GM04503 (cell line): ENCODE measurements at places on chromosomes 12 and 14.

- DNase-seq = no peak
Measured at GRCh38 chr12:57276935-57277563, 26.1 kb upstream of the STAC3 start.

GRCh38 chr14:51109651-51110050 lies 14.7 kb upstream of the TRIM9 start:
- no peak for DNase-seq

- DNase-seq = no peak
Measured at GRCh38 chr12:69068448-69068847, 135.5 kb upstream of the CPM start.

GRCh38 chr14:92937051-92937937 lies 14.3 kb downstream of the CHGA start:
- DNase-seq = no peak

- no peak for DNase-seq
Measured at GRCh38 chr12:70772836-70773235, 135.6 kb upstream of the PTPRB start.

GRCh38 chr12:102950950-102951619 lies 6.4 kb upstream of the ASCL1 start:
- no peak for DNase-seq

DNA sequence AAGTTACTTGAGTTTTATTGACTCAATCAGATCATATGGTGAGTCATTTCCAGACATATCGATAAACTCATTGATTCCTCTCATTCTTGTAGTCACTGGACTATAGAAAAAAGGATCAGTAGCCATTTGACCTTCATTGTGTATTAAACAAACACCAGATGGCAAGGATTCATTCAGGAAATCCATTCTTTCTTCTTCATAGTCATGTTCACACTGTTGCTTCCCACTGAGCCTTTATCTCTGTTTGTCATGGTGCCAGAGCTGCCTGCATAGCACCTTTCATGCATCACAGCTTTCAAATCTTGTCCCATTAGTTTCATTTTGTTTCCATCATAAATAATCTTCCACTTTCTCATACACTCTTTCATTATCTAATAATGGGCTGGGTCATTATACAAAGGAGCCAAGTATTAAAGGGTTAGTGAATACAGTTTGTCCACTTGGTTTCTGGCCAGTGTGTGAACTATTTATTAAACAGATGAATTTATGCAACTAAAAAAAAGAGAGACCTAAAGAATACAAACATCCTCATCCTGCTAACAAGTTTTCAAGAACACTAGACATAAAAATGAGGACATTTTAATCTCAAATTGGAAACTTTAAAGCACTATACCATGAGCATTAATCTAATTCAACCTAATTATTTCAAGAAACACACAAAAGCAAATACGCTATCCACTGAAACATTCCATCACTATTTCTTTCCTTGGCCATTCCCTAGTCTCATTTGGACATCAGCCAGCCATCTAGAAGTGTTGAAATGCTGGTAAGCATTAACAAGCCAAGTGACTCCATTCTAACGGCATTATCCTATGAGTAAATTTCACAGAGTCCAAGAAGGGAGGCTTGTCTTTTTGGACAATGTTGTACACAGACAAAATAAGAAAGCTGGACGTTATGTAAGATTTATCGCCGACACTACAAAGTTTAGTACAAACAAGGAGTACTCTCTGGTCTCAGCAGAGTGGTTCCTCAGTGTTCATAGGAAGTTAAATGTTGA lies 476.5 kb downstream of the FOXG1 start:
- DNase-seq = peak; percentile 52

- DNase-seq = no peak
Measured at GRCh38 chr12:113852264-113852663, 113.9 kb downstream of the RBM19 start.

DNA sequence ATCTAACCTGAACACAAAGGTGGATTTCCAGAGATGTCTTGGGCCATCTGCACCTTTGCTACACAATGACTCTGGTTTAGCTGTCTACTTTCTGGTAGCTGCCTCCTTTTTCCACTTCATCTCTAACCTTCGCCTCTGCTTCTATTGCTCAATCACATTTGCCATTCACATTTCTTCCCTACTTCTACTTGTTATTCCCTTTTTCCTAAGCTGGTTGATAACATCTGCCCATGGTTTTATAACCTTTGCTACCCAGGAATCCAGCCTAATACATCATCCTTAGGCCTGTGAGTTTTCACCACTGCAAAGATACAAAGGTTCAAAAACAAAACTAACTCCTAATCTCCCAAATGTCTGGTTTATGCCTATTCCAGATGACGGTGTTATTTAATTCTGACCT lies 13.2 kb downstream of the SPPL3 start:
- DNase-seq = no peak

DNA sequence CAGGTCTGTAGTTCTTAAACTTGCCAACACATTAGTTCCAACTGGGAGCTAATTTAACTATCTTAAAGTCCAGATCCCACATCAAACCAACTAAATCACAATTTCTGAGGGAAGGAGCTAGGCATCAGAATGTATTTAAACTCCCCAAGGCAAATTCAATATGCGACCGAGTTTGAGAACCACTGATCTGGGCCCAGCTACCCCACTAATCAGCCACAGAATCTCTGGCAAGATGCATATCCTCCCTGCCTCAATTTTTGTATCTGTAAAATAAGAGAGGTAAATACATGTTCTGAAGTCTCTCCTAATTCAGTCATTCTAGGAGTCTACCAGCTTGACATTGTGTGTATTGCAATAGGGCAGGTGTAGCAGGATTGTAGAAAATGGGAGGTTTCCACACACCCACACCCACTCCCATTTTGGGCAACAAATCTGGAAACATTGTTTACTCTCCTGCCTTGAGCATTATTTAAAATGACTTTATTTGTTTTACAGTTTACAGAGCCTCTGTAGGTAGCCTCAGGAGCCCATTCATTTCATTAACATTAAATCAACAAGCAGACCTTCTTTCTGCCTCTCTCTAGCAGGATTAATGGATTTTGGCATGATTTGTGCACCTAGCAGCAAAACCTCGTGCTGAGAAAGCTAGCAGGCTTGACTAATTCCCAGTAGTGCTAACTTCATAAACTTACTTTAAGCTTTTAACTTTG lies 15.6 kb downstream of the LGR5 start:
- no peak for DNase-seq

DNA sequence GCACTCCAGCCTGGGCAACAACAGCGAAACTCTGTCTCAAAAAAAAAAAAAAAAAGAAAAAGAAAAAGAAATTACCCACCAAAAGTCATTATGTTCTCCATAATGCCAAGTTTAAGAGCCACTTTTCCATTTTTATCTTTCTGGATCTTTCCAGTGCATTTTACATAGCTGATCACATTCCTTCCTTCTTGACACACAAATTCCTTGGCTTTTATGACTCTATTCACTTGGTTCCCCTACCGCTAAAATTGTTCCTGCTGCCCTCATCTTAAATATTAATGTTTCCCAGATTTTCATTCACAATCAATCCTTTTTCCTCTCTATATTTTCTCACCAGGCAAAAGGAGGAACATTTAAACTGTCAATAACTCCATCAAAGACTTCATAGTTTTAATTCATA lies 20.2 kb downstream of the KLHL28 start:
- no peak for DNase-seq

DNA sequence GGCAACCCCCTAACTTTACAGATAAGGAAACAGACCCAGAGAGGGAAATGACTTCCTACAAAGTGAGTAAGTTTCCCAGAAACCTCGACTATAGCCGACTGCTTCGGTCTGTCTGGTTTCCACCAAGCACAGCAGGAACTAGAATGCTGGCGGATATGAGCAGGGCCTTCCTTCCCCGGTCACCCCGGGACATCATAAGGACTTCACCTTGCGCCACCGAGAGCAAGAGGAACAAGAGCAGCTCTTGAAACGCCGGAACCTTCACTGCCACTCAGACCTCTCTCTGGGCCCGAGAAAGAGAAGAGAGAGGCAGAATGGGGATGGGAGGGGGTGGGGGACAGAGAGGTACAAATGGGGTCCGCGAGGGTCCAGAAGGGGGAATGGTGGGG lies 29.4 kb upstream of the GPR68 start:
- DNase-seq = no peak

DNA sequence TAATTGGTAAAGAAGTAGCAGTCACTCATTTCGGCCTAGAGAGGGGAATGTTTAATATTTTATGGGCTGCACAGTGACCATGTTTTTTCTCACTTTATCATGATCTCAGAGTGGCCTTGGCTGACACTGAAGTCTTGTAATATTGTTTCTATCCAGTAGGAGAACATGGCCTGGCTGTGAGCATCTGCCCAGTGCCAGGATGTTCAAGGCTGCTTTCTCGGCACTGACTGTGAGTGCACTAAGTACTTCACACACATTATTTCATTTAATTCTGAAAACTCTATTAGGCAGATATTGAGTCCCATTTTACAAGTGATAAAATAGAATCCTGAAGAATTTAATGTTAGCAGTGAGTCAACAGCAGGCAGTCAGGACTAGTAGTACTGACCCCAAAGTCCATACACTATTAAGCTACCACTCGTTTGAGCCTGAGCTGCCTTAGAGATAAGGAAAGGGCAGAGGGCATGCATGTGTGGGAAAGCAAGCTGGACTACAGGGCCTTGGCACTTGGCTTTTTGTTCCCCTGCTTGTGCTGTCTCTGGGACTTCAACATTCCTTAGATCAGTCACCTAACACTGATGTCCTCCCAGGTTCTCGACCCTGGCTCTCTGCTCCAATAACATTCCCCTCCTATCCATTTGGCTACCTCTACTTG lies 42.2 kb upstream of the APPL2 start:
- DNase-seq = no peak

DNA sequence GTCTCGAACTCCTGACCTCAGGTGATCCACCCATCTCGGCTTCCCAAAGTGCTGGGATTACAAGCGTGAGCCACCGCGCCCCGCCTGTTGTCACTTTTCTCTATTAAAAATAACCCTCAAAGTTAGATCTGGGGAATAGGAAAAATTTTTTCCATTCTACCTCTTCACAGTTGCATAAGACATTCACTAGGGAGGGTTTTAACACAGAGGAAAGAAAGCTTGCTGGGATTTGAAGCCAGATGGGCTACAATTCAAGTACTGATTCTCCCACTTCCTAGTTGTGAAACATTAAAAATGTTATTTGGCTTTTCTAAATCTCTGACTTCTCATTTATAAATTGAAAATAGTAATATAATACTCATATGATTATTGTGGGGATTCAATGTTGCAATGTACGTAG lies 23.3 kb upstream of the SLC15A5 start:
- no peak for DNase-seq

DNA sequence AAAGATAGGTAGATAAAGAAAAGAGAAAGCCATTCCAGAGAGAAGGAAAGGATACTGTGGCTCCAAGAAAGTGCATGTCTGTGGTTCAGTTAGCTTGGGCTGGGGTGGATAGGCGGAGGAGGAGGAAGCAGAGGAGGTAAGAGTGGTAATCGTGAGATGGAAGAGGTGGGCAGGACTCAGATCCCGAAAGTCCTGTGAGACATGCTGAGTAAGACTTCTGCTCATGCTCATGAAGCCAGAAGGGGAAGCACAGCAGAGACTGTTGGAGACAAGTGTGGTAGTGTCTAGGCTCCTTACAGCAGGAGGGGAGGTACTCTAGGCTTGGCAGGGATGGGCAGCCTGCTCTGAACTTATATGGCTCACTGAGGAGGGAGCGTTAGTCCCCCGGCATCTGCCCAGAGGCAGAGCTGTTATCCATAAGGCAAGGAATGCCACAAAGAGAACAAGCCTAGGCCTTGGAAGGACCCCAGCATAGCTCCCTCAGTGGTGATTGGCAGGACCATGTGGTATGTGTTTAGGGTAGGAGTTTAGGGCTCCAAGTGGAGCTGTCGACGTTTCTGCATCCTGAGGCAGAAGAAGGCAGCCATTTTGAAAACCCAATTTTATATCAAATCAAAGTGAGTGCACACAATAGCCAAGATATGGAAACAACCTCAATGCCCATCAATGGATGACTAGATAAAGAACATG lies 135.3 kb downstream of the SMOC1 start:
- DNase-seq = no peak

DNA sequence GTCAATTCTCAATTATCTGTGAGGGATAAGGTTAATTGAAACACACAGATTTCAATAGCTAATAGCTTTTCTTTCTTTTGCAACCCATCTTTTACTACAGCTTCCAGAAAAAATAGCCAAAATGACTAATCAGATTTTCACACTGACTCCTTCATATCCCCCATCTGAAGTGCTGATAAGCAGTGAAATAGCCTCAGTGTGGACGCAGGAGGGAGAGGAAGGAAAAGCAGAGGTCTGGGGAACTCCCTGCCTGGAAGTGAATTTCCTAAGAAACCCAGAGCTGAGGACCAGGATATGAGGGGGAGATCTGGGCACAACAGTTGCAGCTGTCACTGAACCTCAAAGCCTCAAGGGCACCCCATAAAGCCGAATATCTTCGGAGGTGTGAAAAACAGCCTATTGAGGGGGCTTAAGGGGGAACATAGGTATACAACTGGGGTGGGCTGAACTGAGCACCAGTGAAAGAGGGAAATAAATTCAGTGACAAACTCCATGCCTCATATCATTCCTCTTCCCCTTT lies 60.9 kb downstream of the EMP1 start:
- no peak for DNase-seq

- no peak for DNase-seq
Measured at GRCh38 chr12:17108877-17109541, 503.0 kb upstream of the LMO3 start.

DNA sequence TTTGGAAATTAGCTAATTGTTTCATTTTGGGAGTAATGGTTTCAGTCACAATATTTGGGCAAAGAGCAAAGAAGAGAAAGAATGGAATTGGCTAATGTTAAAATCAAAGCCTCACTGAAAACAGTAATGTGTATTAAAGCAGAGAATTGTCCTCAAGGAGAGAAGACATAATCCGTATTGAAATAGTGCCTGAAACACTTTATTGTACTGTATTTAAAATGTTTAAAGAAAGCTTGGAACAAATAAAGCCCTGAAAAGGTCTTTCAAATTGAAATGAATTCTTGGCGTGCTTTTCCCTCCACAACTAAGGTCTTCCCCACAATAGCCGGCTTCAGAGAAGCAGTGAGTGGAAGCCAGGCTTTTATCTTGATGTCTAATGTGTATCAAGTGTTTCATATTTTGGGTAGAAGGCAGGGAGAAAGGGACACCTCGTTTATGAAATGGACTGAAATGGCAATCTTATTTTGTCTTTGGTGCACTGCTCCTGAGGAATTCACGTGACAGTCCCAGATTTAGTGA lies 212.9 kb upstream of the CRY1 start:
- no peak for DNase-seq

DNA sequence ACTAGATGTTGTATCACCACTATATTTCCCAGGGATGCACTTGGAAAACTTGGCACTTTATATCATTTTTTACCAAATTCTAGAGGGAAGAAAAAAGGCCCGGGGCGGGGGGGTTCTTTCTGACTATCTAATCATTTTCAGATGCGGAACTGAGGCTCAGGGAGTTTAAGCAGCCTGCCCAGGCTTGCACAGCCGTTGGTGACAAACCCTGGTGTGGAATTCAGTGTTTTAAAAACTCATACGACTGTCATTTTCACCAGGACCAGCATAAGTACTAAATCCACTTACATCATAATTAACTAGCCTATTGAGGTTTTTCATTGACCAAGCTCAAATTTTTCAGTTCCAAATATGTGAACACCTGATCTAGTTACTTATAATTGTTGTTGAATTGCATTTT lies 181.0 kb downstream of the IPO8 start:
- no peak for DNase-seq

- DNase-seq = peak; percentile 49
Measured at GRCh38 chr12:121925358-121925695, 6.9 kb downstream of the CFAP251 start.
